ENCODE measurements at places on chromosomes 12 and 14.

DNA sequence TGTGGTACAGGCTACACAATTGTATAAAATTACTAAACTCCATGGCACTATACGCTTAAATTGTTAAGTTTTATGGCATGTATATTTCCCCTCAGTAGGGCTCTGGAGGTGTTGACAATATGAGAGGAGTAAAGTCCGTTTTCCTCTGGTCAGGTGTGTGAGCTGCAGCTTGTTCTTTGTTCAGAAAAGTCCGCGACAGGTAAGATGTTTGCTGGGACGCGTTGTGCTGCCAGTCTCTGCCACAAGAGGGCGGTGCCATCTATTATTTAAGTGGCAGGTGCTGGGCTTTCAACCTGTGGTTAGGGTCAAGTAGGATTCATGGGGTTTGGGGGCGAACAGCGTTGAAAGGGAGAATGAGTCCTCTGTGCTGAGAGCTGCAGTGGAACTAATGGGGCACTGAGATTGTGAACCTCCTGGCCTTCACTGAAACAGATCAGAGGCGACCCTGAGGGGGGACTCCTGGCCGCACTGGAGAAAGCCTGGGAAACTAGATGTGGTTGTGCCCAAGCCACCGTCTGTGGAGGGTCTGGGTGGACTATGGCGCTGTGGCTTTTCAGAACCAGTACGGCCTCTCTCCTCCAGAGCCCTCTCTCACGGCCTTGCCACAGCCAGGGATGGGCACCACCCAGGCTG, 179.0 kb downstream of the SLC15A4 start:
- DNase-seq = peak; percentile 3

- DNase-seq = no peak
Observed at GRCh38 chr14:89544636-89545301, 127.7 kb upstream of the FOXN3 start.

- DNase-seq = no peak
Observed at GRCh38 chr14:70964492-70964891, 57.2 kb downstream of the PCNX1 start.

DNA sequence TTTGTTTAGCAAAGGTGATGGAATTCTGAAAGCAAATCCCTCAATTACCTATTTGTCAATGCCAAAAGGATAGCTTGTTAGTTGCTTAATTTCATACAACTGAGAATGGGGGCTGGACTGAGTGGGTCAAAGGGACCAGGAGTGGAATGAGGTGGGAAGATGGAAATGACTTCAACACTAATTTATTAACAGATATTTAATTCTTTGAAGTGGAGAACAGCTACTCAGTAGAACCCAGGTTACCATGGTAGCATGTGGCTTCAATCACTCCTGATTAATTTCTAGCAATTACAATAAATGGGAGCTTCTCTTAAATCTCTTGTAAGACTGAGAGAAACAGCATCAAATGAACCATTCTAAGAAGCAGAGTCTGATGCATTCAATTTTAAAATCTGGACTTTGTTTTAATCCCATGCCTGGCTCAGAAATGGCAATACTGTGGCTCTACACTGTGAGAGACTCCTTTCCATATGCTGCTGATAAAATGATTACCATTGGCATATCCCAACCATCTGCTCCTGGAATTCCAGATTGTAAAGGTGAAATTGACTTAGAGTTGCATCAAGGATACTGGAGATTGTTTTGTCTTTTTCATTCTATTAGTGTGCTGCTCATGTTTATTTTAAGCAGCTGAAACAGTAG, 607.8 kb downstream of the SNAPC1 start:
- no peak for DNase-seq

GRCh38 chr12:120468325-120468820, 1.2 kb downstream of the SRSF9 start:
- no peak for DNase-seq

- DNase-seq = no peak
Observed at GRCh38 chr12:115354007-115354890, 670.3 kb upstream of the TBX3 start.

Data from activated CD4-positive, alpha-beta T cell treated with anti-CD3 and anti-CD28 coated beads for 24 hours (primary cell).